ENCODE measurements at places on chromosomes 11 and 22. TPM values are rescaled to one million over a fixed set of nuclear protein-coding genes. Genes with fewer than 3 reads are reported as not detected.

GRCh38 chr11:133934599-133935550, 21.9 kb downstream of the IGSF9B start:
- DNase-seq: peak; percentile 82
- H3K4me1 ChIP-seq: no peaks in the 10 kb centered on the region
- H3K27me3 ChIP-seq: peaks cover 6% of the 10 kb centered on the region
- no peak overlapping the region for H3K27ac ChIP-seq

The TTC9C gene
- total RNA-seq: 10.7 TPM

DNA sequence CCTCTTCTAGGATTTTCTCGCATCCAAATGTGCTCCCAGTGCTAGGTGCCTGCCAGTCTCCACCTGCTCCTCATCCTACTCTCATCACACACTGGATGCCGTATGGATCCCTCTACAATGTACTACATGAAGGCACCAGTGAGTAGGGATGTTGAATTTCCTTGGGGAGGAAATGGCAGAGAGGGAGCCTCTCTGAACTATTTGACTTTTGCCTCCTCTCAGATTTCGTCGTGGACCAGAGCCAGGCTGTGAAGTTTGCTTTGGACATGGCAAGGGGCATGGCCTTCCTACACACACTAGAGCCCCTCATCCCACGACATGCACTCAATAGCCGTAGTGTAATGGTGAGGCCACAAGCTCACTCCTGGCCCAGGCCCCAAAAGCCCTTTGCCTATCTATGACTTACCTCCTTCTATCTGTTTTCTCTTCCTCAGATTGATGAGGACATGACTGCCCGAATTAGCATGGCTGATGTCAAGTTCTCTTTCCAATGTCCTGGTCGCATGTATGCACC, 2.5 kb downstream of the TAF10 start:
- no peak overlapping the region for H3K27ac ChIP-seq
- no peaks in the 10 kb centered on the region for H3K36me3 ChIP-seq
- H3K27me3 ChIP-seq: no peaks in the 10 kb centered on the region
- no peak overlapping the region for H3K4me3 ChIP-seq
- peaks cover 37% of the 10 kb centered on the region for H3K4me1 ChIP-seq

DNA sequence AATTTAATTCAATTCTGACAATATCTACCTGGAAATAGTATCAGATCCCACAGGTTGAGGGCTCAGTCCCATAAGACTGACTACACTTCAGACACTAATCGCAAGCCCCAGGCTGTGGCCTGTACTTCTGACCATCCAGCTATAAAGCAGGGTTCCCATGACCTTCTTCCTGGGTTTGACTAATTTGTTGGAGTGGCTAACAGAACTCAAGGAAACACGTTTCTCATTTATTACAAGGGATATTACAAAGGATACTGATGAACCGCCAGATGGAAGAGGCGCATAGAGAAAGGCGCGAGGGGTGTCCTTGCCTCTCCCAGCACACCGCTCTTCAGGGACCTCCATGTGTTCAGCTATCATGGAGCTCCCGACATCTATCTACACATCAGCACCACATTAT, 13.7 kb downstream of the CLTCL1 start:
- no peaks in the 10 kb centered on the region for H3K27me3 ChIP-seq
- H3K36me3 ChIP-seq: no peaks in the 10 kb centered on the region
- no peak overlapping the region for H3K27ac ChIP-seq
- no peak for DNase-seq
- H3K4me1 ChIP-seq: peaks cover 24% of the 10 kb centered on the region
- no peak overlapping the region for H3K4me3 ChIP-seq

GRCh38 chr11:83363312-83363711, 77.1 kb upstream of the CCDC90B start:
- H3K4me1 ChIP-seq: no peaks in the 10 kb centered on the region
- DNase-seq: no peak
- H3K27me3 ChIP-seq: no peaks in the 10 kb centered on the region

GRCh38 chr22:32802237-32802765, 796 bp downstream of the TIMP3 start:
- no peaks in the 10 kb centered on the region for H3K27me3 ChIP-seq
- no peak for DNase-seq
- peak overlapping the region; percentile 77 for H3K27ac ChIP-seq

DNA sequence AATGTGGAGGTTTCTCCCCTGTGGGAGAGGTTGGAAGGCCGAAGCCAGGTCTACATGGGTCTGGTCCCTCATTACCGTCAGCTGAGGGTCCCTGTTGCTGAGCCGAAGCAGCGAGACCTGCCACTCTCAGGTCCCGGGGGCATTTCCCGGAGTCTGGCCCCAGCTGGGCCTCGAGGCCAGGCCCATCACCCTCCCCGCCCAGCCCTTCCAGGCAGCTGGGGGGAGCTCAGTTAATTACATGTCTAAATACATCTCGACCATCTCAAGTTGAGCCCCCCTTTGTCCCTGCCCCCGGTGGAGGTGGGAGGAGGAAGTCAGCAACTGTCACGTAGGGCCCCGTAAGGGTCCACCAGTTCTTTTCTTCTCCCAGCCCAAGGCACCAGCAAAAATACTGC, 3.6 kb downstream of the CDKN1C start:
- H3K4me3 ChIP-seq: no peak overlapping the region
- no peak overlapping the region for H3K27ac ChIP-seq
- H3K4me1 ChIP-seq: peaks cover 6% of the 10 kb centered on the region
- DNase-seq: no peak
- no peaks in the 10 kb centered on the region for H3K27me3 ChIP-seq

The CTSW gene
- 0.55 TPM for total RNA-seq

The GGT1 gene
- total RNA-seq: 4.5 TPM

The VPS11 gene
- 55.2 TPM for total RNA-seq

DNA sequence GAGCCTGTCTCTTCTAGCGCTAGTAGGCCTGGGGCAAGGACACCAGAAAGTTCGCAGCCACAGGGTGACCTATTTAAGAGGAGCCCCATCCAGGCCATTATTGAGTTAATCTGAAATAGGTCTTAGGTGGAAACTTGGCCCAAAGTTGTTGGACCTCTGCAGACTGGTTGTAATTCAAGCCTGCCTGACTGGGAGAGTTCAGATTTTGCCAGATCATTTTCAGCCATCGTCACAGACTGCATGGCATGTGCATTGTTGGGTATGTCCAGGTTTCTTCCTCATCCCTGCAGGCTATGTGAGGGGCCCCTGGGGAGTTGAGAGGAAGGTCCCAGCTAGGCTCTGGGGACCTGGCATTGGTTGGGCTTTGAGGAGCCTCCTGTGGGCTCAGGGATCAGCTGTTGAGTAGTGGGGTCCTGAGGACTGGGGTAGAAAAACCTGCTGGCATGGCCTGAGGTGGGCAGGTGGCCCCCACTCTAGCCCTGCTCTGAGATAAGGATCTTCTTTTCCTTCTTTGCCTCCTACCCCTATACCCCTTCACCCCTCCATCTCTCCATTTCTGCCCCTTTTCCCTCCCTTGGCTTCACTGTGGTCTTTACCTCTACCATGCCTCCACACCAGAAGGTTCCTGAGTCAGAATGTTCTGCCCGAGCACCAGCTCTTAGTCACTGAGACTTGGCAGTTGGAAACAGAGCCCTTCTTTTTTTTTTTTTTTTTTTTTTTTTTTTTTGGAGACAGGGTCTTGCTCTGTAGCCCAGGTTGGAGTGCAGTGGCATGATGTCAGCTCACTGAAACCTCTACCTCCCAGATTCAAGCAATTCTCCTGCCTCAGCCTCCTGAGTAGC, 112.7 kb downstream of the MORC2 start:
- no peak overlapping the region for H3K4me3 ChIP-seq
- no peaks in the 10 kb centered on the region for H3K27me3 ChIP-seq
- no peak for DNase-seq
- H3K36me3 ChIP-seq: no peaks in the 10 kb centered on the region
- no peak overlapping the region for H3K27ac ChIP-seq
- no peaks in the 10 kb centered on the region for H3K4me1 ChIP-seq

GRCh38 chr11:68655406-68655805, 28.9 kb upstream of the GAL start:
- DNase-seq: no peak
- no peak overlapping the region for H3K4me3 ChIP-seq
- H3K36me3 ChIP-seq: no peaks in the 10 kb centered on the region
- H3K27ac ChIP-seq: no peak overlapping the region
- H3K27me3 ChIP-seq: peaks cover 14% of the 10 kb centered on the region
- H3K4me1 ChIP-seq: no peaks in the 10 kb centered on the region

- H3K4me3 ChIP-seq: no peak overlapping the region
- peak; percentile 75 for DNase-seq
- H3K36me3 ChIP-seq: no peaks in the 10 kb centered on the region
Measured at GRCh38 chr11:102390667-102391465, 43.9 kb downstream of the BIRC2 start.

- H3K27me3 ChIP-seq: peaks cover 8% of the 10 kb centered on the region
- DNase-seq: no peak
- H3K4me1 ChIP-seq: no peaks in the 10 kb centered on the region
- H3K36me3 ChIP-seq: no peaks in the 10 kb centered on the region
- H3K4me3 ChIP-seq: no peak overlapping the region
Measured at GRCh38 chr22:34702279-34702678, 363.7 kb upstream of the ISX start.

The PKDREJ gene
- 0.04 TPM for total RNA-seq

The MAP4K2 gene
- total RNA-seq: 34.8 TPM

DNA sequence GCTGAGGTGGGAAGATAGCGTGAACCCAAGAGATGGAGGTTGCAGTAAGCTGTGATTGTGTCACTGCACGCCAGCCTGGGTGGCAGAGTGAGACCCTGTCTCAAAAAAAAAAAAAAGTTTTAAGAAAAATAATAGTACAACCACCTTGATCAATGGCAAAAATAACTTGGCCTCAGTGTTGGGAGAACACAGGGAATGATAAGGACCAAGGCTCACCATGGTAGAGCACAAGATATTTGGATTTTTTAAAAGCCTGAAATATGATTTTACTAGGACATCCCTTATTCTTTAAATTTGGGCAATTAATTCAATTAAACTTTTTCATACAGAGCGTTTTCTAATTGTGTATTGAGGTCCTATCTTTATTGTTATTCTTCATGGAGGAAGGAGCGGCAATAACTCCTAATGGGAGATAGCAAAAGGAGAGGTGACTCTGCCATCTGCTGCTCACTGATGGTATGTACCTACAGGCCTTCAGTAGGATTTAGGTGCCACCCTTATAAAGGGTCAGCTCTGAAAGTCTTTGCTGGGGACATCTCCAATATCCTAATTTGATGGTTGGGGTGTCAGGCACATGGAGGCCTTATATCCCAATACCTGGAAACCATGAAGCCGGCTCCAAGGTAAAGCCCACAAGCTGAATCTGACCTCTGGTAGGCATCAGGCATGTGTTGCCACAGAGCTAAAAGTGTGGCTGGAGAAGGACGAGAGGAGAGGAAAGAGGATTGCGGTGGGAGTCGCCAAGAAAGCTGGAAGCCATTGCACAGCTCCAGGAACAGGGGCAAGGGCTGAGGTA, 21.9 kb upstream of the POLD3 start:
- no peak overlapping the region for H3K27ac ChIP-seq
- no peak overlapping the region for H3K4me3 ChIP-seq
- H3K4me1 ChIP-seq: no peaks in the 10 kb centered on the region
- DNase-seq: peak; percentile 64
- no peaks in the 10 kb centered on the region for H3K27me3 ChIP-seq

The KRTAP5-10 gene
- total RNA-seq: not detected

- no peaks in the 10 kb centered on the region for H3K27me3 ChIP-seq
- H3K27ac ChIP-seq: no peak overlapping the region
- DNase-seq: no peak
- no peak overlapping the region for H3K4me3 ChIP-seq
- peaks cover 10% of the 10 kb centered on the region for H3K4me1 ChIP-seq
Measured at GRCh38 chr22:41499624-41500280, 30.8 kb downstream of the ACO2 start.

GRCh38 chr11:3123305-3123704, 41.8 kb downstream of the OSBPL5 start:
- H3K27ac ChIP-seq: no peak overlapping the region
- no peak for DNase-seq
- no peaks in the 10 kb centered on the region for H3K36me3 ChIP-seq
- no peaks in the 10 kb centered on the region for H3K27me3 ChIP-seq
- no peak overlapping the region for H3K4me3 ChIP-seq
- H3K4me1 ChIP-seq: peaks cover 8% of the 10 kb centered on the region

The CABP4 gene
- total RNA-seq: 0.83 TPM

The CNGA4 gene
- total RNA-seq: 0.39 TPM

- H3K4me3 ChIP-seq: no peak overlapping the region
- peaks cover 4% of the 10 kb centered on the region for H3K36me3 ChIP-seq
- no peak overlapping the region for H3K27ac ChIP-seq
Measured at GRCh38 chr11:95984072-95984471, 60.2 kb upstream of the MTMR2 start.

The MRGPRE gene
- not detected for total RNA-seq
